ENCODE measurements at places on chromosomes 1 and 21. TPM values are rescaled to one million over a fixed set of nuclear protein-coding genes. Genes with fewer than 3 reads are reported as not detected.

The LRIF1 gene
- total RNA-seq: 10.0 TPM

The CD1B gene
- not detected for total RNA-seq

The SASS6 gene
- 1.4 TPM for total RNA-seq

The CD1E gene
- not detected for total RNA-seq

The SWT1 gene
- 4.5 TPM for total RNA-seq

The FMO1 gene
- 0.14 TPM for total RNA-seq

The GABRD gene
- total RNA-seq: not detected

The DMBX1 gene
- total RNA-seq: not detected
